Activated CD8-positive, alpha-beta memory T cell treated with anti-CD3 and anti-CD28 coated beads for 1 hour (primary cell): ENCODE measurements at places on chromosomes 7 and 10.

- no peak for DNase-seq
These were observed 240.6 kb downstream of the VTI1A start for GRCh38 chr10:112687647-112688046.

GRCh38 chr10:62136931-62137330 lies 131.7 kb downstream of the RTKN2 start:
- DNase-seq = no peak

- no peak for DNase-seq
These were observed 30.3 kb upstream of the NDST2 start for GRCh38 chr10:73841526-73842285.

- no peak for DNase-seq
These were observed 133.9 kb upstream of the GHITM start for GRCh38 chr10:84005403-84005802.

DNA sequence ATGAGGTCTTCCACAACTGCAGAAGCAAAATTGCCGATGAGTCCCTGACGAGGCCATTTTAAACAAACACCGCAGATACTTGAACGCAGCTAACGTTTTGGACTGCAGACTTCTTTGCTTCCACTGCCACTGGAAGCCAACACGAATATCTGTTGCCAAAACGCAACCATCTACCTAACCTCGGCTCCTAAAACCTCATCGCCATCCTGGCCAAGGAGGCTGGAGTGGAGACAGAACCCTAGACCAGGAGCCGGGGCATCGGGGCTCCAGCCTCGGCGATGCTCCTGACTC lies 493 bp downstream of the WDR91 start:
- DNase-seq = no peak

- no peak for DNase-seq
These were observed 61.3 kb downstream of the PDIA4 start for GRCh38 chr7:148967032-148967372.

DNA sequence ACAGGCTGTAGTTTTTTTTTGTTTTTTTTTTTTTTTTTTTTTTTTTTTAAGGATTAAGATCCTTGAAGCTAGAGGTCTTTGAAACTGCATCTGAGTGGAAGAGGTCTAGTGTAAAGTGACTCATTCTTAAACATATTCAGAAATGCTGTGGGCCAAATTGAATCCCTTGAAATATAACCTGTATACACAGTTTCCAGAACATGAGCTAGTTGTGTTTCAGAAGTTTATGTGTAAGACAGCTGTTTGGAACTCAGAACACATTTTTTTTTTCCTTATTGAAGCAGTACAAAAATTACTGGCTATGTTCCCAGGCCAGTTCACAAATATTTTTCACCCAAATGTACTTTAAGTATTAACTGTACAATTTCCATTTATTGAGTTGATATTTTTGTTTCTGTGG lies 67.9 kb downstream of the PPP1R9A start:
- no peak for DNase-seq

GRCh38 chr10:131954356-131954965 lies 27.3 kb downstream of the BNIP3 start:
- no peak for DNase-seq

DNA sequence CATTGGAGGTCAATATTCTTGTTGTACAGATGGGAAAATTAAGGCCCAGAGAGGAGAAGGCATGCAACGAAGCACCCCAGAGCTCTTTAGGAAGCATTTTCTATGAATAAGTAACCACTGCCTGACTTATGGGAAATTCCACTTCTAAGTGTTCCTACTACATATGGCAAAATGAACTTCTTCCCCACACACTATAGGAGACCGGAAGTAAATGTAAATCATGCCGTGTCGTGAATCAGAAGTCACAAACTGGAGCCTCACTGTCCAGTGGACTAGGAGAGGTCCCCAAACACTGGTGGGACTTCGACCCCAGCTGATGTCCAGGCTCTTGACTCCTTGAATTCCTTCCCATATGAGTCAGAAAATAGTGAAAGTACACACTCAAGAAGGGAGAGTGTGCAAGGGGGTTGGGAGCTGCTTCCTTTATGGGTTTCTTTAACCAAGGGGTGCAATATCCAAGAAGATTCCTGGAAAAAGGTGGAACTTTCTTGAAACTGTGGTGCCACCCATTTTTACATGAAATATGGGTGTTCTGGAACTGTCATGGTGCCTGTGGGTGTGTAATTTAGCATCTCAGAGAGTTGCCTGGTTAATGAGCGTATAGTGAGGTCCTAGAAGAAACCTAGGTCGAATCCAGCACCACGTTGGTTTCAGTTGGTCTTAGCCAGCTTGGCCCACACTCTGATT lies 6.7 kb downstream of the RASSF4 start:
- no peak for DNase-seq

GRCh38 chr7:27697861-27698430 lies 35.3 kb upstream of the HIBADH start:
- no peak for DNase-seq

- no peak for DNase-seq
These were observed 3.7 kb downstream of the RGS10 start for GRCh38 chr10:119538632-119539358.

- no peak for DNase-seq
These were observed 182.8 kb downstream of the ARHGAP12 start for GRCh38 chr10:31745612-31746376.

- no peak for DNase-seq
These were observed 868.9 kb upstream of the AUTS2 start for GRCh38 chr7:68729371-68729770.

DNA sequence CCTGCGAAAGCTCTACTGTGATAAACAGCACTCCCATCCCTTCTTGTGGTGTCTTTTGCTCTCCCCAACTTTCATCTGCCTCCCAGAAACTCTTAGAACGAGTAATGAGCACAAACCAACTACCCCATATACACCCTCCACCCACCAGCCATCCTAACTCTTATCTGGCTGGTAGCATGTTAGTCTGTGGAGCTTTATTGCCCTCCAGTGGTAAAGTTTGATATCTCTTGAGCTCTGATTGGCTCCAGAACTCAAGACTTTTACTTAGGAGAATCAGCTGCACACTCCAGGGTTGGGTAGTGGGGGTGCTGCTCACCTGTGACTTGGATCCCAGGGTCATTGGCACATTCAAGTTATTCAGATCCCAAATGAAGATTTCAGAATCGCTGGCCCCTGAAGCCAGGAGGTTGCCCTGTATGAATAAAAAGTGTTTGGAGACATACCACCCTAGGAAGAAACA lies 10.9 kb downstream of the SEC31B start:
- DNase-seq = no peak

GRCh38 chr7:57482-58255 lies 134.7 kb upstream of the FAM20C start:
- DNase-seq = no peak

- no peak for DNase-seq
These were observed 5.0 kb upstream of the HOXA13 start for GRCh38 chr7:27204851-27205322.

- no peak for DNase-seq
These were observed 30.7 kb upstream of the EPC1 start for GRCh38 chr10:32377458-32378259.

DNA sequence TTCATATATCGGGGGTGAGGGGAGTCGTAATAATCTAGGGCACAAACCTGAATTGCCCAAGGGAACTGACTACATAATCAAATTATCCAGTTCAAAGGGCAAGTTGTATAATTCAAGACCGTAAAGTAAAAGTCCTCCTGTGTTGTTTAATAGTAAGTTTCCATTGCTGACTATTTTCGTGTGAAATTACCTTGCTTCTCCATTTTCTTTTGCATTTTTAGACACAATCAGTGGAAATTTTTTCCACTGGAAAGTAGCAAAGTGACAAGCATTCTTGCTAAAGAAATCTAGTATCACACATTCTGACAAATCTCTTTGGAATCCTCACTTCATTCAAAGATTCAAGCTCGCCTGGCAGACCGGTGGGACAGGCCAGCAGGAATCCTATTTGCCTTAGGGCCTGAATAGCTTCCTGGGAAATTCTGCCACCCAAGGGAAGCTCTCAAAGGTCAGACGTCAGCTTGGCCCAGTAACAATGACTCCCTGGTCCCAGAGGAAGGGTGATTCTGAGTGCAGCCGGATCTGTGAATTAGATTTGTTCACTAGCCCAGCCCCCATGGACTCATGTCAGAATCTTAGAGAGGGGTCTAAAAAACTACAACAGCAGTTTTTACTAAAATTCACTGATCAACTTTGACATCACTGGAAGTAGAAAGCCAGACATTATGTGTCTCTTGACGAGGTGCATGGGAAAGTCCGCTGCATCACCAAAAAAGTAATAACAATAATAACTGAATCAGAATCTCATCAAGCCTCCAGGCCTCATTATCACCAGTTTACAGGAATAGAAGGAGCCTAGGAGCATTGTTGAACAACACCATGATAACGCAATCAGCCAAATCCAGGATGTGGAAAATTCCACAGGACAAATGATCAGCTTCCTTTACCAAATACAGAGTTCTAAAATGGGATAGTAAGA lies 161.0 kb downstream of the SKIDA1 start:
- no peak for DNase-seq

GRCh38 chr10:85317827-85318226 lies 989.4 kb downstream of the CCSER2 start:
- no peak for DNase-seq

DNA sequence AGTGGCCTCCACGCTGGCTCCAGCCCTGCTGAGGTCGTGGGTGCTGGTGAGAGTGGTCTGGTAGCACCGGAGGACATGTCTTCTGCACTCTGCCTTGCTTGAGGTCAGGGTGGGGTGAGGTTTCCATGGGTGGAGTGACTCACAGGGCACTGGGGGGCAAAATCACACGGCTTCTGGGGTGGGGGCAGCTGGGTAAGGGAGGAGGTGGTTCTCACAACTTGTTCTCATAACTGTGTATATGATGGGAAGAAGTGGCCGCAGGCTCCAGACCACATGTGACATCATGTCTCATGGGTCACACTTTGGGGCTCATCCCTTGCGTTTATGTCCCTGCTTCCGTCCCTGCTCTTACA lies 884 bp upstream of the PRF1 start:
- DNase-seq = no peak

DNA sequence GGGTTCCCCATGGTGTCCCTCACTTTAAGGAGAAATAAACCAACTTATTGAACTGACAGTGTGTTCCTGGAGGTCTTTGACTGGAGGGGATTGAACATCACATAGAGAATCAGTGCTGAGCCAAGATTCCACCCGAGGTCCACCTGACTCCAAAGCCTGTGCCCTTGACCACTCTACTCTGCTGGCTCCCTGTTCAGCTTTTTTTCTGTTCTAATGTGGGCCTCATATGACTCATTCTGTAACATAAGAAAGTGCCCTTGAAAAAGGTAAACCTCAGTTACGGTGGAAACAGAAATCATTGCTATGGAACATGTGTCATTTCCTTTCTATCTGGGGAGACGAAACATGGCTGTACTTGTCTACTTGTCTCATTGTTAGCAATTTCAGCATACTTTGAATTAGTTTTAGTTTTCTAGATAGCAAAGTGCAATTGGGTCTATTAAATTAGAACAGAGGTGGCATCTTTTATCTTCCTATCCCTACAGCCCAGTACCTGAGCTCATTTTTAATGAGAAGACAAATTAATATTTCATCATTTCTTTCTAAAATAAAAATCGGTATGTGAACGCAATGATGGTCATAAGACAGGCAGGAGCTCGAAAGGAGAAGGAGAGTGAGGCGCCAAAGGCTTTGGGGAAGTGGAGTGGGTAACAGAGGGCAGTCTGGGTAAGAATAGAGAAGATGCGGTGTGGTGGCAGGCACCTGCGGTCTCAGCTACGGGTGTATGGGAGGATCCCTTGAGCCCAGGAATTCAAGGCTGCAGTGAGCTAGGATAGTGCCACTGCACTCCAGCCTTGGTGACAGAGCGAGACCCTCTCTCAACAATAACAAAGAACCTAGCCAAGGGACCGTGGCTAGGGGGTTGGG lies 1.5 kb downstream of the GSDME start:
- no peak for DNase-seq

DNA sequence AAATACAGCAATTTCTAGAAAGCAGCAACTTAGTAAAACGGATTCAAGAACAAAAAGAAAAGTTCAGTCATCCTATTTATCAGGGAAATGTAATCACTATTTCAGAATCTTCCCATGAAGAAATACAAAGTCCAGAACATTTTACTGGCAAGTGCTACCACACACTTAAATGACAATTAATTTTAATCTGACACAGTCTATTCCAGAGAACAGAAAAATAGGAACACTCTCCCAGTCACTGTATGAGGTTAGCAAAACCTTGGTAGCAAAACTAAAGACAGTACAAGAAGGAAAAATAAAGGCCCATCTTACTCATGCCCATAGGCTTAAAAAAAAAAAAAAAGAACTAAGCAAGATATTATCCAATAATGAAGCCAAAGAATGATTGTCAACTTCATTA lies 295.8 kb downstream of the CELF2 start:
- no peak for DNase-seq

DNA sequence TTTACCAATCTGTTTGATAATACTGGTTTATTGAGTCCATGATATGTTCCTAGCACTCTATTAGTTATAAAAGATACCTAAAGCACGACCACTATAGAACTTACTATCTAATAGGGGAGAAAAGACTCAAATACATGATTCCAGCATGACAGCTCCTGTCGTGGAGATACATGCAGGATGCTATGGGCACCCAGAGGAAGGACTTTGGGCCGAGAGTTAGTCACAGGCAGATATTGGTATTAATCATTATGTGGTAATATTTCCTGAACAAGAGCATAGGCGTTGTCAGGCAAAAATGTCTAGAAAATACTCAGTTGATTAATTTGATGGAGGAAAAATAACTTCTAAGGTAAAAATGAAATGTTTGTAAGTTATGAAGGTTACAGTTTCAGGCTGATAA lies 31.8 kb downstream of the CNNM2 start:
- DNase-seq = no peak

DNA sequence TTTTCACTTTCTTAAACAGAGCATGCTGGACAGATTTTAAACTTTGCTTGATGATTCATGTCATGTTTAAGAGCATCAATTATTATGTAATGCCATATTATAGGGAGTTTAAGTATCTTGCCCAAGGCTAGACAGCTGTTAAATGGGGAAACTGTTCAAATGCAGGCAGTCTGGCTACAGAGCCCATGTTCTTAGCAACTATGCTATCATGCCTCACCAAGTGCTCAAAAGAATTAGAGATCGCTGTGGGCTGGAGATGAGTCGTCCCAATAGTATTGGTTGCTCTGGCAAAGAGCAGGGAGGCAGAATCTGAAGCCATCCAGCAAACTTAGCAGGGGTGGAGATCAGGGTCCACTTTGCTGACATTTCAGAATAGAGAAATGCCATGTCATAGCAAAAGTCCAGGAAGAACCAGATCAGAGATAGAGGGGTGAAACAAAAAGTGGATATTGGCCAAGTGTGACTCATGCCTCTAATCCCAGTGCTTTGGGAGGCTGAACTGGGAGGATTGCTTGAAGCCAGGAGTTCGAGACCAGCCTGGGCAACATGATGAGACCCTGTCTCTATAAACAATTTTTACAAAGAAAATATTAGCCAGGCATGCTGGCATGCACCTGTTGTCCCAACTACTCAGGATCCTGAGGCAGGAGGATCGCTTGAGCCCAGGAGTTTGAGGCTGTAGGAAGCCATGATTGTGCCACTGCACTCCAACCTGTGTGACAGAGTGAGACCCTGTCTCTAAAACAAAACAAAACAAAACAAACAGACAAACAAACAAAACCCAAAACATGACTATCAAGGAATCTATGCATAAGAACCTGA lies 57.8 kb downstream of the BAMBI start:
- DNase-seq = no peak
